ENCODE measurements at places on chromosomes 11 and 22. TPM values are rescaled to one million over a fixed set of nuclear protein-coding genes. Genes with fewer than 3 reads are reported as not detected.

DNA sequence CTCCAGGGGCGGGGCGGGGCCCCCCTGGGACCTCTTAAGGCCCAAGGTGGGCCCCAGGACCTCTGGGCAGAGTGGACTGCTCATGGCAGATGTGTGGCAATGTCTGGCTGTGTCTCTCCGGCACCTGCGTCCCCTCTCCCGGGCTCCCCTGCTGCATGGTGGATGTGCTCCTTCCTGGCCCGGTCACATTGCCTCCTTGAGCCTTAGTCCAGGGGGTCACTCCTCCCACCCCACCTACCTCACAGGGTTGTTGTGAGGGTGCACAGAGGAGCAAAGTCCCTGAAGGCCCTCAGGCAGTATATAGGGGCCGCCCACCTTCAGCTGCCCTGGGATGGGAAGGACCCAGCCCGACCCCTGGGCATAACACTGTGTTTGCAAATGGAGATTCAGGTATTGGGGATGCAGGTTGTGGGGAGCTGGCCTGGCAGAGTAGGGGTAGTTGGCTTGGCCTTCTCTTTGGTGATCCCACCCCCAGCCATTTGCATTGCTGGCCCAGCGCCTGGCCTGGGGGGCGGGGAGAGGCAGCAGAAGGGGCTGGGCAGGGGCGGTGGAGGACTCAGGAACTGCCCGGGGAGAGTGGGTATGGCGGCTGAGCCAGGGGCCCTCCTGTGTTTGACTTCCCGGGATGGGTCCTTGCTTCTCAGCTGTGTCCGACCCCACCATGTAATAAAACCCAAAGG is 11.3 kb downstream of the KCTD17 start:
- no peak overlapping the region for H3K27ac ChIP-seq
- H3K4me1 ChIP-seq = no peaks in the 10 kb centered on the region
- no peak for DNase-seq
- H3K27me3 ChIP-seq = peaks cover 16% of the 10 kb centered on the region
- H3K4me3 ChIP-seq = no peak overlapping the region

GRCh38 chr11:454043-454442 is 4.0 kb downstream of the PTDSS2 start:
- no peak overlapping the region for H3K4me3 ChIP-seq
- H3K36me3 ChIP-seq = no peaks in the 10 kb centered on the region
- H3K4me1 ChIP-seq = peaks cover 14% of the 10 kb centered on the region

- H3K36me3 ChIP-seq = no peaks in the 10 kb centered on the region
- H3K4me3 ChIP-seq = no peak overlapping the region
- no peak for DNase-seq
- peak overlapping the region; percentile 84 for H3K27ac ChIP-seq
- peaks cover 30% of the 10 kb centered on the region for H3K4me1 ChIP-seq
Observed at GRCh38 chr11:120061036-120061760, 76.7 kb downstream of the TRIM29 start.

OR51E2 gene
- total RNA-seq = not detected

GRCh38 chr11:28767574-28767973 is 659.4 kb downstream of the METTL15 start:
- no peaks in the 10 kb centered on the region for H3K36me3 ChIP-seq
- no peak for DNase-seq
- no peak overlapping the region for H3K27ac ChIP-seq
- H3K4me1 ChIP-seq = no peaks in the 10 kb centered on the region

- H3K27me3 ChIP-seq = peaks cover 17% of the 10 kb centered on the region
- peaks cover 17% of the 10 kb centered on the region for H3K4me1 ChIP-seq
- no peaks in the 10 kb centered on the region for H3K36me3 ChIP-seq
Observed at GRCh38 chr11:8593935-8594909, at the start of gene STK33. Gene STK33 (minus strand): TSS chr11:8594228. CDS start chr11:8474905, 119,323 bp downstream.

- peaks cover 32% of the 10 kb centered on the region for H3K4me1 ChIP-seq
- no peaks in the 10 kb centered on the region for H3K27me3 ChIP-seq
- H3K36me3 ChIP-seq = no peaks in the 10 kb centered on the region
- peak overlapping the region; percentile 85 for H3K4me3 ChIP-seq
Observed at GRCh38 chr22:44023404-44024287, 456 bp upstream of the PARVB start.

- H3K4me1 ChIP-seq = no peaks in the 10 kb centered on the region
- no peak overlapping the region for H3K27ac ChIP-seq
- no peak overlapping the region for H3K4me3 ChIP-seq
Observed at GRCh38 chr11:61307354-61307753, 12.2 kb upstream of the VWCE start.

DNA sequence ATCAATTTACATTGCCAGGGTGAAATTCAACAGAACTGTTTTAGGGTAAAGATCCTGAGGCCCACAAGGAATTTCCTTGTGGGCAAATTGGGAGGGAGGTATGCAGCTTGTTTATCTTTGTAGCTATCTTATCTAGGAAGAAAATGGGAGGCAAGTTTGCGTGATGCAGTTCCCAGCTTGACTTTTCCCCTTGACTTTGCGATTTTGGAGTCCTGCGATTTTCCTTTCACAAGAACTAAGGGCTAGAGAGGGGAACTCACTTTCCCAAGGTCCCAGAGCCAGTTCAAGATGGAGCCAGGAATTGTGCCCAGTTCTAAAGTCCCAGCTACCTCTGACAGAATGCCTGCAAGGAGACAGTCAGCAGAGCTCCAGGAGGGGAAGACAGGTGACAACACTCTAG is 30.7 kb downstream of the RIBC2 start:
- DNase-seq = no peak
- H3K27me3 ChIP-seq = peaks cover 4% of the 10 kb centered on the region
- peaks cover 3% of the 10 kb centered on the region for H3K4me1 ChIP-seq
- H3K36me3 ChIP-seq = no peaks in the 10 kb centered on the region

- H3K27ac ChIP-seq = no peak overlapping the region
- H3K4me3 ChIP-seq = no peak overlapping the region
- no peaks in the 10 kb centered on the region for H3K36me3 ChIP-seq
- no peak for DNase-seq
- peaks cover 53% of the 10 kb centered on the region for H3K27me3 ChIP-seq
Observed at GRCh38 chr22:42716221-42716620, 4.4 kb downstream of the A4GALT start.

DNA sequence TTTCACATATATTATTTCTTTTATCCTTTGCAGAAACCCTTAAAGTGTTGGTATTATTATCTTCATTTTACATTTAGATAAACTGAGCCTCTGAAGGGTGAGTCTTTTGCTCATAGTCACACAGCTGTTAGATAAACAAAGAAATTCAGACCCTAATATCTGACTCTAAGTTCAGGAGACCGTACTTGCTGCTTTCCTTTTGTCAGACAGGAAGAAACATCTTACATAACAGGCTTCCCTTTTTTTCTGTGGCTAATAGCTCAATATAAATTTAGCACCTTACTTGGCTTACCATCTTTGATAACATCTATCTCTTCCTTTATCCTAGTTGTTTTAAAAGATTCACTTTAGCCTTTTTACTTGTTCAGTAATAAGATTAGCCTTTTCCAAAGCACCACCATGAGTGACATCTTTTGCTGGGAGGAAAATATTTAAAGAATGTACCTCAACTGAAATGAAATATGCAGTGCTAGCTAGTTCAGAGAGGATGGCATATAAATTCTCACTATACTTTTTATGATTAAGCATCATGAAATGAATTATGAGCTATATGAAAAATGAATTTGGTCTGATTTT is 128.6 kb downstream of the WNT11 start:
- H3K27me3 ChIP-seq = no peaks in the 10 kb centered on the region
- H3K4me3 ChIP-seq = no peak overlapping the region
- peaks cover 3% of the 10 kb centered on the region for H3K4me1 ChIP-seq
- no peak for DNase-seq
- H3K36me3 ChIP-seq = peaks cover 4% of the 10 kb centered on the region

DNA sequence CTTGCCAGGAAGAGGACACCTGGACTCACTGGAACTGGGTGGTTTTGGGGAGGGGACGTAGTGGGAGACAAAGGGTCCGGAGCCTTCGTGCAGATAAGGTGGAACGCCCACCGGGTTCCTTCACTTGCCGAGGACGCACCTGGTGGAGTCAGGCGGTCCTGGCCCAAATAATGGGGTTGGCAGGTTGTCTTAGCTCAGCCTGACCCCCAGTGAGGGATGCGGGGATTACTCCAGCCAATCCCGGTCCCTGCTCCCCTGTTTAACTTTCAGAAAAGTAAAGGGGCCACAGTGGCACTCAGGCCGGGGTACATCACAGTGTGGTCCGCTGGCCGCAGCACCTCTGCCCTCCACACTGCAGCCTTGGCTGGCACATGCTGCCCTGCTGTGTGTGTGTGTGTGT is 18.0 kb downstream of the A4GALT start:
- H3K4me3 ChIP-seq = no peak overlapping the region
- peaks cover 14% of the 10 kb centered on the region for H3K4me1 ChIP-seq
- DNase-seq = no peak
- peaks cover 3% of the 10 kb centered on the region for H3K27me3 ChIP-seq
- no peaks in the 10 kb centered on the region for H3K36me3 ChIP-seq

DNA sequence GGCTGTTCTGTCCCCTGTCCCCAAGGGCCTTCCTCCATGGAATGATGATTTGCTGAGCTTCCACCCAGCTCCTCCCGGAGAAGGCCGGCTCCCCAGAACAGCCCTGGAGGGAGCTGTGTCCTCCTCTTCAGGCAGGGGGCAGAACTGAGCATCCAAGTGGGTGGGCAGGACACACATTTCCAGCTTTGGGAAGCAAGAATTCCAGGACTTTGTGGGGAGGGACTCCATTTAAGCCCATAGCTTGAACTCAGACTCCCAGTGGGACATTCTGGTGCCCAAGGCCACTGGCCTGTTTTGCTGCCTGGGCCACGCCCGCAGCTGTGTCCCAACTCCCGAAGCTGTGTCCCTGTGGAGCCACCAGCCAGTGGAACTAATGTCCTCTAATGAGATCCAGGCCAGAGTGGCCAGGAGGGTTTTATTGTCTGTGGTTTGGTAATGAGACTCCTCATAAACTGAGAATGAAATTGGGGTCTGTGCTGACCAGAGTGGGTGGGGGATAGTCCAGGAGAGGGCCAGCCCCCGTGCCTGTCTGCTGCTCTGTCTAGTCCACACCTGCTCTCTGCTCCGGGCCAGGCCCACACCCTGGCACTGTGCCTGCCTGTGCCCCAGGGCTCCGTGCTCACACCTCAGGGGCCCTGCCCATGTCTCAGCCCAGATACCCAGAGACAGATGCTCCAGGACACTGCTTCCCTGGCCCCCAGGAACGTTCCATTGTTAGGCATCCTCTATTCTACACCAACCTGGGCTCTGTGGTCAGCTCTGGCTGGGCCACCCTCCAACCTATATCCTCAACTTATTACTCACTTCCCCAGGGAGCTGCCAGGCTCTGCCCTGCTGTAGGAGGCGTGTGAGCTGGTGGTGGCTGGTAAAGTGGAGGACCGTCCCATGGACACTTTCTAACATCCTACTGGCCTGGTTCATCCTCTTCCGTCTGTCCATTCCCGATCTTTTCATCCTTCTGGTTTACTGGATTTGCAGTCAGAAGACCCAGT is 7.6 kb downstream of the NECTIN1 start:
- peaks cover 65% of the 10 kb centered on the region for H3K4me1 ChIP-seq
- no peak overlapping the region for H3K4me3 ChIP-seq
- H3K27me3 ChIP-seq = no peaks in the 10 kb centered on the region

- no peak for DNase-seq
- no peaks in the 10 kb centered on the region for H3K36me3 ChIP-seq
- H3K27ac ChIP-seq = no peak overlapping the region
- H3K27me3 ChIP-seq = no peaks in the 10 kb centered on the region
Observed at GRCh38 chr11:35165423-35166368, 26.7 kb downstream of the CD44 start.

- no peak for DNase-seq
- H3K27me3 ChIP-seq = peaks cover 62% of the 10 kb centered on the region
- no peak overlapping the region for H3K4me3 ChIP-seq
Observed at GRCh38 chr11:32385998-32386397, 49.3 kb downstream of the WT1 start.

DNA sequence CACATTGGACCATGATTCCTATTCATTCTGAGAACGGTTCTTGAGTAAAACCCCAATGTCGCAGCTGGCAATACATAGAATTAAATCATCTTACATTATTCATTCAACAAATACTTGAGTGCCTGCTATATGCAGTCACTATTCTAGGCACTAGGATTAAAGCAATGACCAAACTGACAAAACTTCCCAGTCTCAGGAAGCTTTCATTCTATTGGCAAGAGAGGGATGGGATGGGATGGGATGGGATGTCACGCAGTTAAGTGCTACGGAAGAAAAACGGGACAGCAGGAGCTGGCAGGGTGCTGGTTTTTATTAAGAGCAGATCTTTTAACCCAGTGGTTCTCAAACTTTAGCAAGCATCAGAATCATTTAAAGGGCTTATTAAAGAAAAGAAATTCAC is 2.9 kb downstream of the PAK1 start:
- peaks cover 58% of the 10 kb centered on the region for H3K4me1 ChIP-seq
- DNase-seq = no peak
- peaks cover 31% of the 10 kb centered on the region for H3K27me3 ChIP-seq
- no peak overlapping the region for H3K27ac ChIP-seq
- no peaks in the 10 kb centered on the region for H3K36me3 ChIP-seq

GRCh38 chr11:12469451-12469850 is 92.1 kb downstream of the PARVA start:
- H3K36me3 ChIP-seq = no peaks in the 10 kb centered on the region
- H3K27me3 ChIP-seq = no peaks in the 10 kb centered on the region
- DNase-seq = no peak
- H3K4me1 ChIP-seq = peaks cover 23% of the 10 kb centered on the region

OR51B4 gene
- not detected for total RNA-seq

PATE4 gene
- total RNA-seq = not detected

- H3K4me1 ChIP-seq = peaks cover 13% of the 10 kb centered on the region
- no peak overlapping the region for H3K4me3 ChIP-seq
- H3K27ac ChIP-seq = no peak overlapping the region
- H3K27me3 ChIP-seq = peaks cover 26% of the 10 kb centered on the region
Observed at GRCh38 chr11:69839516-69839915, 20.3 kb upstream of the FGF3 start.

GRCh38 chr11:118318124-118318523 is 13.6 kb downstream of the CD3E start:
- DNase-seq = no peak
- H3K27ac ChIP-seq = no peak overlapping the region

DNA sequence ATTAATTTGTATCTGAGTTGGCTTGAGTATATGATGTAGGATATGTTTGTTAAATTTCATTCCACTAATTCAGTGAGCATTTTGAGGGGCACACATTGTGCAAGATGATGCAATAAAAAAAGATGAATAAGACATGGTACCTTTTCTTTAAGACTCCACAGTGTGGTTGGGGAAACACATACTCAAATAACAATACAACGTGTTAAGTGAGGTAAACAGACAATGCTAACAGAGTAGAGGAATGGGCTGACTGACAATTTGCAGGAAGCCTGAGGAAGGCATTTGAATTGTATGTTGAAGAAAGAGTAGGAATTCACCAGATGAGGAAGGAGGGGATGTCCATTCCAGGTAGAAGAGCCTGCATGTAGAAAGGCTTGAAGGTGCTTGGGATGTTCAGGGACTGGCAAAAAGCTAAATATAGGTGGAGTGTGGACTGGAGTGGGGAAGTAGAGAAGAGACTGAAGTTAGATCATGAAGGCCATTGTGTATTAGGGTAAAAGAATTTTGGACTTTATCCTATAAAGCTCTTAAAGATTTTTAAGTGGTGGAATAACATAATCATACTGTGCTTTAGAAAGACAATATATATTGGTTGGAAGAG is 6.8 kb downstream of the RNF169 start:
- no peaks in the 10 kb centered on the region for H3K27me3 ChIP-seq
- no peak overlapping the region for H3K4me3 ChIP-seq
- H3K36me3 ChIP-seq = peaks cover 11% of the 10 kb centered on the region
- DNase-seq = no peak
- no peak overlapping the region for H3K27ac ChIP-seq

YPEL4 gene
- total RNA-seq = 0.55 TPM

LBHD1 gene
- 7.8 TPM for total RNA-seq

CRYBB1 gene
- total RNA-seq = not detected

GRCh38 chr22:43731988-43732387 is 80.1 kb downstream of the EFCAB6 start:
- no peaks in the 10 kb centered on the region for H3K36me3 ChIP-seq
- H3K27ac ChIP-seq = no peak overlapping the region
- H3K27me3 ChIP-seq = no peaks in the 10 kb centered on the region
- DNase-seq = no peak

Measured in neural crest cell (in vitro differentiated cells).